ENCODE measurements at places on chromosomes 1 and 21.

GRCh38 chr1:18385239-18385790 lies 95.4 kb upstream of the KLHDC7A start:
- peak; percentile 89 for DNase-seq

DNA sequence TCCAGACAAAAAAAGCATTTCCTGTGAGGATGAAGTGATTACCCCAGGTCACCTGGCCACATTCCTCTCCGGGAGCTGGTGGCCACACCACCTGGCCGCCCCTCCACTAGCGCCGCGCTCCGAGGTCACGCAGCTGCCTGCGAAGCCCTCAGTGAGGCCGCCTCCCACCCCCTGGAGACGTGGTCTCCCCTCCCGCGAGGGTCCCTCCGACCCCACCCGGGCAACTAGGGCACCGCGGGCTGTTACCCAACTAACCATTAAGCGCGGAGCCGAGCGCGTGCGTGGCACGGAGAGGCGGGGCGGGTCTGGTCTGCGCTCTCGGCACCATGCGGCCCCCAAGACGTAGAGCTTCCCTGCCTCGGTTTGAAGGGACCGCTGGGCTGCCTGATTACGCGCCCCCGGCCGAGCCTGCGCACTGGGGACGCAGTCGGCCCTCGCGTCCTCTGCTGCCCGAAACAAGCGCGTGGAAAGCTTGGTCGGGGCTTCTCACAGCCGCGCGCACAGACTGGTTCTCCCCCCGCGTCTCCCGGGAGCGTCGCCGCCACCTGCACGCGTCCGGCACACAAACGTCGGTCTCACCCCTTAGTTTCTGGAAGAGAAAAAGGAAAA lies 106.5 kb downstream of the SLC16A1 start:
- peak; percentile 40 for DNase-seq

DNA sequence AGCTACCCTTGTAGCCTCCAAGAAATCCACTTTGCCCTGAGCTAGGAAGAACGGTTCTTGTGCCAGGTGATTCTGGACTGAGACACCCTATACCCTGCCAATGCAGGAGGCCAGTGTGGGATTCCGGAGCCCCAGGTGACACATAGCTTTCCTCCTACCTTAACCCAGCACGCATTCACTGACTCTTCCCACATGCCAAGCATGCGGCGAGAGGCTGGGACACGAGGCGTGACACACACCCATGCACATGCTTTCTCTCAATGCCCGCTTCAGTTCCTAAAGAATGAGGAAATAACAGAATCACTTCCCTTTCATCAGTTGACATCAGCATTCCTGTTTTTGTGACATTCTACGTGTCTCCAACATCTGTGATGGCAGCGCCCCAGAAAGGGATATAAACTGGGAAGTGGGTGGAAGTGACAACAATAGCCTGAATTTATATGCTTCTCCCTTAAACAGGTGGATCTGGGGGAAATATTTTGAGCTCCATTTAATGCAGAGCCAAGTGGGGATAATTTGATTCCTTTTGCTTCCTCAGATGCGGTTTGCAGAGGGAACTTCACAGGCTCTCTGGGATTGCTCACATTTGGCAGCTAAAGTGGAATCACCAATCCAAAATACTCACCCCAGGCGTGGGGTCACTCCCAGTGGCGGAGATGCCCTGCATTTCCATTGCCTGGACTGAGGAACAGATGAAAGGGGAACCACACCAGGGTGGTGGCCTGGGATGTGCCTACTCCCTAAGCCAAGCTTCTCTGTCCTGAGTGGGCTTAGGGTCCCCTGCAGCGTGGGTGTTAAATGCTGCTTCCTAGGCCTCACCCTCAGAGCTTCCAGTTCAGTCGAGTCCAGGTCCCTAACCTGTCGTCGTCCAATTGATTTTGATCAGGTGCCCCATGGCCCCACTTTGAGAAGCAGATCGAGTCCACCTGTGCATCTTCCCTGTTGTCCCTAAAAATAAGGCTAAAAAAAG lies 445.1 kb downstream of the SIPA1L2 start:
- no peak for DNase-seq

DNA sequence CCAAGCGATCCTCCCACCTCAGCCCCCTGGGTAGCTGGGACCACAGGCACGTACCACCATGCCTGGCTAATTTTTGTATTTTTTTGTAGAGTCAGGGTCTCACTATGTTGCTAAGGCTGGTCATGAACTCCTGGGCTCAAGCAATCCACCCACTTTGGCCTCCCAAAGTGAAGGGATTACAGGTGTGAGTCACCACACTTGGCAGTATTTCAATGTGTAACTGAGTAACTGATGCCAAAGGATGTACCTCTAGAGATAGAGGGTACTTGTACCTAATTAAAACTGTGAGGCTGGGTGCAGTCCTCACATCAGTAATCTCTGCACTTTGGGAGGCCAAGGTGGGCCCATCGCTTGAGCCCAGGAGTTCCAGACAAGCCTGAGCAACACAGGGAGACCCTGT lies 258.7 kb upstream of the DMRTA2 start:
- no peak for DNase-seq

DNA sequence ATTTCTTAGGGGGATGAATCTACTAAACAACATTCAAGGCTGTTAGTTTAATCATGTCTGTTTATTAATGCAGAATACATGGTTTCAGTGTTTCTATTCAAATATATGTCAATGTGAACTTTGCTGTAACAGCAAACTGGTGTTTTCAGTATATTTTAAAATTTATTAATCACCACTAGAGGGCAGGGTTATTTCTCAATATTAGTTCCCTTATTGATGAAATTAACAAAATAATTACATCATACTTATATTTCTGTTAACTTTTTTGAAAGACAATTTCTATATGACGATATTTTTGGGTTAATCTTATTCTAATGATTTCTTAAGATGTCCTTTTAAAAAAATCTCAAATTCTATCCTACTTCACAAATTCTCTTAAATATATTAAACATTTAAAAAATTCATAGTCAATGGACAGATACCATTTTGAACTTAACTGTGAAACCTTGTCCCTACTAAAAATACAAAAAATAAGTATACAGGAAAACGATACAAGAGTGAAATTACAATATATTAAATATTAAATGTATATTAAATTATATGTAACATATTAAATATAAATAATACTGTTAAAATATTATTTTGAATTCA lies 1034.1 kb upstream of the PRMT6 start:
- DNase-seq: no peak

DNA sequence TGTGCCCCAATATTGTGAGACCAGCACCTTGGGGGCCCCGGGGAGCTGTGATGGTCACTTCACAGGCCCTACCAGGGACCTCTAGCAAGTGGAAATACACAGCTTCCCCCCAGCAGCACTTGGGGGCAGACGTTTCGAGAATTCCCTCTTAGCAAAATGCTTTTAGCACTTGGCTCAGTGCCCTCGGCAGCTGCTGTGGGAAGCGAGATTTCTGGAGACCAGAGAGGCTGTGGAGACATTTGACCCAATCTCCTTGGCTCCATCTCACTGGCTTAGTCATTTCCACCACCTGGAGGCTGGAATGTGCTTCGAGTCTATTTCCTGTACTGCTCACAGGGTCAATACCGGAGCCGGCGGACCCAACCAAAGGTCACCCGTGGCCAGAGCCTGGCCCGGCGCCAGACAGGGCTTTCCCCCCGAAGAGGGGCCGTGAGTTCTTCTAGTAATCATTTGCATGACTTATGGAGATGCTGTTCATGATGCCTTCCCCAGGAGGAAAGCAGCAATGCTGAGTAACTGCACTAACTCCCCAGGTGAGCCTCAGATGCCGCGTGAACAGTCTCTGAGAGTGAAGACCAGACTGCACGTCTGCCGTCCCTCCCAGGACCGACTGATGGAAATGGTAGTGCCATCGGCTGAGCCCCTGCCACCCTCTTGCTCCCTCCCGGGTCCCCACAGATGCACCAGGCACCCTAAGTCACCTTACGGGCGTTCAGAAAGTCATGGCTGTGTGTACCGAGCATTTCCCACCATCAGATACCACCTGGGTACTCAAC lies 4.4 kb upstream of the C2CD2 start:
- peak; percentile 86 for DNase-seq

GRCh38 chr1:15157524-15158399 lies 4.2 kb downstream of the TMEM51 start:
- no peak for DNase-seq

DNA sequence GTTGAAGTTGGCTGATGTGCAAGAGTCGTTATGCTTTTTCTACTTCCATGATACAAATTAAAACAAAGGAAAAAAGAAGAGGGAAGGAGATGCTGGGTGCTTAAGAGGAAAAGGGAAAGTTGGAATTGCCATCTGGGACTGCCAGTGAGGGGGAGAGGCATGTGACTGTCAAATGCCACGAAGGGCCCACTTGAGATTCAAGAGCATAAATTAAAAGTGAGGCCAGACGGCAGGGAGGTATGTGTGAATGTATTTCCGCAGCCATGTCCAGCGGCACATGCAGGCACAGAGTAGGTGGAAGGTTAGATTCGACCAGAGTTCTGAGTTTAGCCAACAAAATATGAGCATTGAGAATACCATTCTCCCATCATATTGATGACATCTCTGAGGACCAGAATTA lies 32.0 kb downstream of the NFASC start:
- DNase-seq: no peak

DNA sequence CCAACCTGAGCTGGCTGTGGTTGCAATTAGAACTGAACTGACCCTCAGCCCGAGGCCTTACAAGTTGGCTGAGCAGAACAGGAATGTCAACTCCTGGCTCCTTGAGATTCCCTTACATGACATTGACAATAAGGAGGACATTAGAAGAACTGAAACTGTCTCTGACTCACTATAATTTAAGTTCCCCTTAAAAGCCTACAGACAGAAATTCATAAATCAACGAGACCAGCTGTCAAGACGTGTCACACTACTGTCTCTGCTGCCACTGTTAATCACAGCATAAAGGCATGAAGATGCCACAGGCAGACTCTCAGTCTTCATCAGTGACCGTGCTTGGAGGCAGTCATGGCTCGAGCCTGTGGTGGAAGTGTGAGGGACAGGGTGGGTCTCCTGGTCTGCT lies 168.8 kb downstream of the GABPA start:
- DNase-seq: no peak

DNA sequence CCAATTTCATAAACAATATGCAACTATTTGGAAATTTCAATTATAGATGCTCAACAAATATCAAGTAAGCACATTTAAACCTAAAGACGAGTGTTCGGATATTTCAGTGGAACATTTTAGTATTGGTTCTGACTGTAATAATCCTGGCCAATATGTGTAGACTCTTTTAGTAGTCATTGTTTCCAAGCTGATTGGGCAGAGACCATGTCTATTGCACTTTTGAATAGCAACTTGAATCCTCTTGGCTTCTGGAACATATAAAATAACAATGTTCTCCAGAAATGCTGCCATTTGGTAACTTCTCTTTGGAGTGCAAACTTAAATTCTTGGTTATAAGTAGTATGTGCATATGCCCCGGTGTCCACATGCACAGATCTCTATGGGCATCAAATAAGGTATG lies 205.5 kb upstream of the C1orf105 start:
- DNase-seq: peak; percentile 49

- DNase-seq: no peak
These were observed 124.0 kb upstream of the SPATA6 start for GRCh38 chr1:48596046-48596445.

- DNase-seq: no peak
These were observed 34.3 kb upstream of the COL24A1 start for GRCh38 chr1:86190873-86191272.

DNA sequence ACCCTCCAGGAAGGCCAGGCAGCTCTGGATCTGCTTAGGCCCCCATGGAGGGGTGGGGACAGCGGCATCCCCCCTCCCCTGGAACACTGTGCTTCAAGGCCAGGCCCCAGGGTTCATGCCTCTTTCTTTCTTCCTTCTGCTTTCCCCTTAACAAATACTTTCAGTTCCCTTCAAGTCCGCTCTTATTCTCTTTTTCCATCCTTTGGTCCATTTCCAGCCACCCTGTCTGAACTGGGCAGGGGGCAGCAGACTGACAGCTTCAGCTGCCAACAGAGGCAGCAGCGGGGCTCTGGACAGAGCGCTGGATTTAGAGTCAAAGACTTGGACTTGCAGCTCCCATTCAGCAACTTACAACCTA lies 1.1 kb upstream of the CD244 start:
- peak; percentile 12 for DNase-seq

GRCh38 chr1:150144606-150145005 lies 5.1 kb upstream of the PLEKHO1 start:
- no peak for DNase-seq

GRCh38 chr1:37233606-37234005 lies 199.3 kb upstream of the GRIK3 start:
- DNase-seq: no peak

DNA sequence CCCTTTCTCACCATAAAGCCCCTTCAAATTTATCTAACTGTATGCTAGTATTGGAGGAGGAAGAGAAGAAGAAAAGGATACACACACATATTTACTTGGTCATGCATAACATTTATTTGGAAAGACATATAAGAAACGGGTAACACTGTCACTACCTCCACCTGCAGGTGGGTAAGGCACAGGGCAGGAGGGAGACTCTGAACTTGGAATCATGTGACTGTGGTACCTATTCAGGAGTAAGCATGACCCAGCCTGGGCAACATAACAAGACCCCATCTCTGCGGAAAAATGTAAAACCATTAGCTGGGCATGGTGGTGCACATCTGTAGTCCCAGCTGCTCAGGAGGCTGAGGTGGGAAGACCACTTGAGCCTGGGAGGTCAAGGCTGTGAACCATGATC lies 1.4 kb upstream of the PADI6 start:
- DNase-seq: no peak

GRCh38 chr21:43020771-43021170 lies 46.4 kb downstream of the PKNOX1 start:
- DNase-seq: no peak

GRCh38 chr1:234962340-234962989 lies 166.2 kb downstream of the TOMM20 start:
- peak; percentile 75 for DNase-seq

DNA sequence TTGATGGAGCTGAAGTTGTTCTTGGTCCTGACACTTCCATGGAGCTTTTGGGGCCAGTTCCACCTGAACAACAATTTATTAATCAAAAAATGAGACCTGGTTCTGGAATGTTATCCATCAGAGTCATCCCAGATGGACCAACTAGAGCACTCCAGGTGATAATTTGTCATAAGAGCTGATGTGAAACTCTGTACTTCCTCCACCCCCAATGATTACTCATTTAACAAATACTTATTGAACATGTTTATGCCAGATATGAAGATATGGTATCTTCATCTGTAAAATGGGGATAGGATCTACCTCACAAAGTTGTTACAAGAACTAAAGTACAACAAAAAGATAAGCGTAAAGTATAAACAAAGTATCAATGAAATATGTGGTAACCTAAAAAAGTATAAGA lies 153.2 kb downstream of the VPS13D start:
- DNase-seq: no peak

- no peak for DNase-seq
These were observed 118.0 kb upstream of the IPO9 start for GRCh38 chr1:201710632-201711597.

- DNase-seq: no peak
These were observed 175.7 kb downstream of the PSMG1 start for GRCh38 chr21:39007532-39007931.
